ENCODE measurements at places on chromosomes 11 and 22.
A peak's percentile ranks its signal among the peaks of the same experiment; 100 is the strongest.

DNA sequence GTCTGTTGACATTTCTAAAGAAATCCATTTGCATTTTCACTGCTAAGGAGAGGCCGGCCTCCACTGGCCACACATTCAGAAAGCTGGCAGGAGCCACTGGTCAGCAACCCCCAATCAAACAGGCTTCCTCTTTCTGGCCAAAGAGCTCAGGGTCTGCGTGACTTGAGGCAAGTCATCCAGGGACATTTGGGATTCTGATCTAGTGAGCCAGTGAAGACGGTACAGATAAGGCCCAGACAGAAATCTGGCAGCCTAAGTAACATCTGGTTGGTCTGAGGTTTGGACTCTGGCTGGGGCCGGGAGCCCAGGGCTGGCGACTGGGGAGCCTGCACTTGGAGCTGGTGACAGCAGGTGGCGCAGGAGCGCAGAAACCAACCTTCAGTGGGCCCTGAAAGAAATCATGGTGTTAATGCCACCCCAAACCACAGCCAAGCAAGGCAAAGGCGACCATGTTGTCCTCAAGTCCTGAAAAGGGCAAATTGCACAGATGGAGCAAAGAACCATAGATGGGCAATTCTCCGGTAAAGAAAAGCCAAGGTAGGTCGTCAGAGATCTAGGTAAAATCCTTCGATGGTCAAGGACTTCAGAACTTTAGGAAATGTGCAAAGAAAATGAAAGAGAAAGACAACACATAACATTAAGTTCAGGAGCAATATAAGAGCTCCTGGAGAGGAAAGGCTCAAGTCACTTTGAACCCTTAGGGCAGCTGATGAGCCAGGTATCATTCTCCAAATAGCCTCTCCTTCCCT, 99.4 kb upstream of the BLID start:
- DNase-seq: no peak

DNA sequence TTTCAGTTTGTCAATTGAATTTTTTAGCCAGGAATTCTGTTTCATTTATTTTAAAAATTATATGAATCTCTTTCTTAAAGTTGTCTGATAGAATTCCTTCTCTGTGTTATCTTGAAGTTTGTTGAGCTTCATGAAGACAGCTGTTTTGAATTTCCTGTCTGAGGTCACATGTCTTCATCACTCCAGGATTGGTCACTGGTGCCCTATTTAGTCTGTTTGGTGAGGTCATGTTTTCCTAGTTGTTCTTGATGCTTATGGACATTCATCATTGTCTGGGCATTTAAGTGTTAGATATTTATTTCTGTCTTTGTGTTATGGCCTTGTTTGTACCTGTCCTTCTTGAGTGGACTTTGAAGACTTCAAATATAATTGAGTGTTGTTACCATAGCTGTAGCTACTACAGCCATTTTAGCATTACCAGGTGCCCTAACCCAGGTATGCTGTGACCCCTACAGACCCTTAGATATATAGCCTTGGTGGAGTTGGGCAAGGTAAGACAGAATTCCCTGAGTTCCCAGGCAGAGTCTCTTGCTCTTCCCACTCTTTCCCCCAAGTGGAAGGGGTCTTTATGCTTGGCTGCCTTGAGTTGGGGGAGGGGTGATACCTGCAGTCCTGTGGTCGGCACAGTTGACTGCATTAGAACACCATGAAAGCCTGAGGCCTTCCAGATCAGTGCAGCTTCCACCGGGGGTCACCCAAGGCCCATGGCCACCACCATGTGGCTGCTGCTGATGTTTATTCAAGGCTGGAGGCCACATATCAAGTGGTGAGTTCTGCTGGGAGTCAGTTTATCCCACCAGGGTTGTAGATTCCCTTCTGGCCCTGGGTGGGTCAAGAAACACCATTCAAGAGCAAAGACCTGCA, 229.6 kb downstream of the DYNC2H1 start:
- DNase-seq: no peak

DNA sequence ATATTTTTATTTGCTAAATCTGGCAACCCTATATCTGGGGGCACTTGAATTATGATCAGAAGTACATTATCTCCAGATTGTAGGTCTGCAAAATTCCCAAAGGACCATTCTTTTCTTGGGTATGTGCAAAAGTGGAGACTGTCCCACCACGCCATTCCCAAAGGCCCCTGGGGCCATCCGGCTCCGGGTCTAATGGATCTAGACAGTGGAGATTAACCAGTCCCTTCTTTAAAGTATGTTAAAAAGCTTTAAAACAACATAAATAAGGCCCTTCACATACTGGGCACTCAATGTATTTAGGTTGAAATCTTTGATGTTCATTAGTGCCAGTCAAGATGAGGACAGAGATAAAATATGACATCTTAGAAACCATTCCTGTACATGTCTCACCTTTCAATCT, 124.1 kb downstream of the MAML2 start:
- no peak for DNase-seq

DNA sequence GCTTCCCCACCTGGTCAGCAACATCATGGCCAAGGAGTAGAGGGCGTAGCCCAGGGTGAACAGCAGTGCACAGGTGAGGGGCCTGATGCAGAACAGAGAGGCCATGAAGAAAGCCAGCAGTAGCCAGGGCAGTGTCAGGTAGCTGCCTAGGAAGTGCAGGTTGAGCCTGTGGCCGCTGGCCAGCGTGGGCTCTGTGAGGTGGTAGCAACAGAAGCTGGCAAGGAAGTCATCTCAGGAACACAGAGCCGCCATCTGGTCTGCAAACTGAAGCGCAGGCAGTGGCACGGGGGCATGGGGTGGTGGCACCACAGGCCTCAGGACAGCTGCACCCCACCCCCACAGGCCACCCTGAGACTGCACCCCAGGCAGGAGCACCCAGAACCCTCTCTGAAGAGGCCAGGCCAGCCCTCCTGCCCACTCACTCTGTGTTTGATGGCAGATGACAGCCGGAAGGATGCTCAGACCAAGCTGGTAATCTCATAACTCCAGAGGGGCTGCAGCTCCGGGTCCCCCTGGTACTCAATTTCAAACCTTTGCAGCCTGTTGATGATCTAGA, 95.3 kb downstream of the MED15 start:
- no peak for DNase-seq

DNA sequence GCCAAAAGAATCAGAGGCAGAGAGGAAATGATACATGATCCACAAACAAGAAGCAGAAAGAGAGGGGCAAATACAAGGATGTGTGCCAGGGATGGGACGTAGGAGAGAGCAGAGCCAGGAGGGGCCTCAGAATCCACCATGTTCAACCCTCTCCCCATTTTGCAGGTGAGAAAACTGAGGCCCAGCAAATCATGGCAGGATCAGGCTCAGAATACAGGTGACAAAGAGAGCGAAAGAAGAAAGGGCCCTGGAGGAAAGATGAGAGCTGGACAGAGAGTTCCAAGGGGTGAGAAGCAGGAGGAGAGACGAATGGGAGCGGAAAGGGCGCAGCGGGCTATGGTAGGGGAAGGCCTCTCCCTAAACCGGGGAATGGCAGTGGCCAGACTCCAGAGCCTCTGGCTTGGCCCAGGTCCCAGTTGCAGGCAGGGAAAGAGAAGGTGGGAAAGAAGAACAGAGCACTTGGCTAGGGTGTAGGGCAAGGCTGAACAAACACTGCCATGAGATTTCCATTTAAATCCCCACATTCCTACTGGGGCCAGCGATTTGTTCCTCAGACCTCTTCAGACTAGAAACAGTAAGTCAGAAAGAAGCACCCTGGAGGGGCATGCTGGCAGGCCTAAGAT, 44.4 kb upstream of the TSKU start:
- DNase-seq: no peak

GRCh38 chr11:105609832-105610781, at the start of gene GRIA4:
TSS of gene GRIA4 (plus strand) at chr11:105610073. CDS start at chr11:105610998, 925 bp downstream.
- DNase-seq: peak; percentile 80

DNA sequence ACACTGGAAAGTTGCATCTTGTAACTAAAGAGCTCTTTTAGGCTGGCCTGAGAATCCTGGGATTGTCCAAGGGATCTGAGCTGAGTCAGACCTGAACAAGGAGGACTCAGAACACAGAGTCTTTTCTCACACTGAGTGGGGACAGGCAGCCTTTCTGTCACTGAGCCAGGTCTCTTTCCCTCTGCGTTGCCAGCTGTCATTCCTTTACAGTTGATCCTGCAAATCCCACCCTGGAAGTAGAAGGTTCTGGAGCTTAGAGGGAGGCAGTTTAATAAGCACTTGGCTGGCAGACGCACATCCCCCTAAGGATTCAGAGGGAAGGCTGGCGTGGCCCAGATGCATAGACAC, 76.3 kb upstream of the SUSD2 start:
- DNase-seq: no peak

- no peak for DNase-seq
Measured at GRCh38 chr22:42262964-42263363, 7.5 kb downstream of the TCF20 start.

DNA sequence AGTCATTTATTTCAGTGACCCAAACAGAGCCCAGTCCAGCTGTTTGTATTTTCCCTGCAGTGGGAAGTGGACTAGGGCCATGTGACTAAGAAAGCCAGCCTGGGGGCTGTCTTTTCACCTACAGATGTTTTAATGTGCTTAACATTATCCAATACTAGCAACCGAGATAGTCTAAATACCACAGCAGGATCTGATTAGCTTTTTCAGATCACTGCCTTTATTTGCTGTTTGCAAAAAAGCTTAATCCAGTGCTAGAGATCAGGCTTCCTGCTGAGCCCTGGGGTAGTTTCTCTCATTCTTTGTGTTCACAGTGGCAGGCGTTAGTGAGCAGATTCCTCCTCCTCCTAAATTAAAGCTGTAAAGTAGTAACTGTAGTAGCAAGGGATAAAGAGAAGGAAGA, 35.0 kb downstream of the ZC3H12C start:
- DNase-seq: no peak

- DNase-seq: peak; percentile 52
Measured at GRCh38 chr11:44618561-44619425, 53.3 kb downstream of the CD82 start.

- no peak for DNase-seq
Measured at GRCh38 chr22:22746061-22746962, 101.9 kb downstream of the GGTLC2 start.

DNA sequence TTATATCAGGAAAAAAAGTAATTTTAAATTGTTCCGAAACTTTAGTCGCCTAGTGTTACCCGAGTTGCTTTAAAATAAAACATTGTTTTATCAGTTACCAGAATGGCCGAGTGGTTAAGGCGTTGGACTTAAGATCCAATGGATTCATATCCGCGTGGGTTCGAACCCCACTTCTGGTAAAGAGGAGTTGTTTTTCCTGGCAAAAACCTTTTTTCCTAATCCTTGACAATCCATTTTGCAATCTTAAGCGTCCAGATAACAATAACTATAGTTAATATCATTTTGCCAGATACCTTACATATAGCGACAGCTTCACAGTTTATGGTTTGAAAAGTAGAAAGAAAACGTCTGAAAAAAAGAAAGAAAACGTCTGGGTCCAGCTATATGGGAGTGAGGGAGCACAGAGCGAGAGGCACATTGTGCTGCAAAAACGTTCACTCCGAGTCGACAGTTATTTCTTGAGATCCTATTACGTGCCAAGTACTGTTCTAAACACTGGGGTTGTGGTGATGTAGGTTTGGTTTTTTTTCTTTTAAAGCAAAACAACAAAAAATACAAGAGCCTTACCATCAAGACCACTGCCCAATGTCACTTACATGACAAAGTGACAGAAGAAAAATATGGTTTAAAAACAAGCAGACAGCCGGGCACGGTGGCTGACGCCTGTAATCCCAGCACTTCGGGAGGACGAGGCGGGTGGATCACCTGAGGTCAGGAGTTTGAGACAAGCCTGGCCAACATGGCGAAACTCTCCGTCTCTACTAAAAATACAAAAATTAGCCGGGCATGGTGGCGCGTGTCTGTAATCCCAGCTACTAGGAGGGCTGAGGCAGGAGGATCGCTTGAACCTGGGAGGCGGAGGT, 40.6 kb downstream of the OR4D9 start:
- DNase-seq: no peak

- DNase-seq: peak; percentile 81
Measured at GRCh38 chr11:76654298-76654851, 16.2 kb downstream of the LRRC32 start.

DNA sequence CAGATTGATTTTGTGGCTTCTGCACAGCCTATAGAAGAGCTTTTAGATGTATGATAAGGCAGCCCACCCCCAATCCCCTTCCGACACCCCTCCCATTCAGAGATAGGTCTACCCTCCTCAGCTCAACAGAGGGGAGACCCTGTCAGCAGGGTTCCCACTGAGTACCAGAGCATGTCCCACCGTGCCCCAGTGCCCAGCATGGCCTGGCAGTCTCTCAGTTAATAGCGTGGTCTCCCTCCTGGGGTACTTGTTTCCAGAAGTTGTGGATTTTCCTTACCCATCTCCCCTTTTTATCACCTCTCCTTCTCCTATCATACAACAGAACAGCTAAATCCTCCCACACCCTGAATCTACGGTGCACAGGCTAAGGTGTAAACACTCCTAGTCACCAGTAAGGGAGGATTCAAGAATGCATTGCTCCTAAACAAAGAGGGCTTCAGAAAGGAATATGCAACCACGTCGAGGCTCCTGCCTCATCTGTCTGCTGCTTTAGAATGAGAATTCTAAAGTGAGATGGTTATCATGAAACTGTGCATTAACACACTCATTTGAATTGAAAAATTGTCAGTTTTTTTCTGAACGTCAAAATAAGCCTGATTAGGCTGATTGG, 6.7 kb downstream of the PLAAT2 start:
- no peak for DNase-seq

- DNase-seq: no peak
Measured at GRCh38 chr11:84260862-84261261, 974.7 kb upstream of the CCDC90B start.

- no peak for DNase-seq
Measured at GRCh38 chr11:73284106-73284505, 12.0 kb downstream of the P2RY6 start.

GRCh38 chr11:80846979-80847378, 1406.1 kb upstream of the TENM4 start:
- no peak for DNase-seq

DNA sequence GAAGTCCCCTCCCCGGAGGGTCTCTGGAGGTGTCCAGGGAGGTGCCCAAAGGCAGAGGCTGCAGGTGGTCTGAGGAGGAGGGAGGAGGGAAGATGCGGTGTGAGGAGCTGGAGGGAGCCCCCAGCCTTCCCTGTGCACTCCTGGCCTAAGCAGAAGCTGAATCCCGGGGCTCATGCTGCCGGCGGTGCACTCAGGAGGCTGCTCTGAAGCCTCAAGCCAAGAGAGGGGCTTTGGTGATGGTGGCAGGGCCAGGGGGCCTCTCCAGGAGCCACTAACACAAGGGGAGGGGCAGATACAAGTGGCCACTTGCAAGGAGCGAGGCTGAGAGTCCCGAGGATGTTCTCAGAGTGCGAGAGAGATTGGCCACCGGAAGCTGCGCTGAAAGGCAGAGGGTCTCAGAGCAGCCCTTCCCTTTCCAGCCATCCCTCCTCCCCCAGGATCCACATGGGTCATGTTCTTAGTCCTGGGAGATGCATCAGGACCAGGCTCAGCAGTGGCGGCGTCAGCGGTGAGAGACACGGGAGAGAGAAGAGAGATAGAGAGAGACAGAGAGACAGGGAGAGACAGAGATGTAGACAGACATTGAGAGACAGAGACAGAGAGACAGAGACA, 774 bp upstream of the MRGPRG start:
- peak; percentile 45 for DNase-seq

DNA sequence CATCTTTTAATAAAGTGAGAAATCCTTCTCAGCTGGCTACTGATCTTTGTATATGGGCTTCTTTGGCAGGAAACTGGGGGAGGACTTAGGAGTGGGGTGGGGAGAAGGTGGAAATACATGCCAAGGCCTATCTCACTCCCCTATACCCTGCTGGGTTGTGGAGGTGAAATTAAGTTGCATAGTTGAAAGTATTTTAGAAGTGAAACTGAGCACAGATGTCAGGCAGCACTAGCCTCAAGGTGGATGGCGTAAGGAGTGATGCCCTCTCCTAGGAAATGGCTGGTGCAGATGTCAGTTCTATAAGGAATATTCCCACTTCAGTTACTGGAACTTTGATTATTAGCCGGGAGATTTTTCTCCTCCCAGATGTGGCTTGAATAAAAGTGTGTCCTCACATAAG, 46.3 kb downstream of the NNMT start:
- no peak for DNase-seq
